ENCODE measurements at places on chromosomes 3 and 15.

DNA sequence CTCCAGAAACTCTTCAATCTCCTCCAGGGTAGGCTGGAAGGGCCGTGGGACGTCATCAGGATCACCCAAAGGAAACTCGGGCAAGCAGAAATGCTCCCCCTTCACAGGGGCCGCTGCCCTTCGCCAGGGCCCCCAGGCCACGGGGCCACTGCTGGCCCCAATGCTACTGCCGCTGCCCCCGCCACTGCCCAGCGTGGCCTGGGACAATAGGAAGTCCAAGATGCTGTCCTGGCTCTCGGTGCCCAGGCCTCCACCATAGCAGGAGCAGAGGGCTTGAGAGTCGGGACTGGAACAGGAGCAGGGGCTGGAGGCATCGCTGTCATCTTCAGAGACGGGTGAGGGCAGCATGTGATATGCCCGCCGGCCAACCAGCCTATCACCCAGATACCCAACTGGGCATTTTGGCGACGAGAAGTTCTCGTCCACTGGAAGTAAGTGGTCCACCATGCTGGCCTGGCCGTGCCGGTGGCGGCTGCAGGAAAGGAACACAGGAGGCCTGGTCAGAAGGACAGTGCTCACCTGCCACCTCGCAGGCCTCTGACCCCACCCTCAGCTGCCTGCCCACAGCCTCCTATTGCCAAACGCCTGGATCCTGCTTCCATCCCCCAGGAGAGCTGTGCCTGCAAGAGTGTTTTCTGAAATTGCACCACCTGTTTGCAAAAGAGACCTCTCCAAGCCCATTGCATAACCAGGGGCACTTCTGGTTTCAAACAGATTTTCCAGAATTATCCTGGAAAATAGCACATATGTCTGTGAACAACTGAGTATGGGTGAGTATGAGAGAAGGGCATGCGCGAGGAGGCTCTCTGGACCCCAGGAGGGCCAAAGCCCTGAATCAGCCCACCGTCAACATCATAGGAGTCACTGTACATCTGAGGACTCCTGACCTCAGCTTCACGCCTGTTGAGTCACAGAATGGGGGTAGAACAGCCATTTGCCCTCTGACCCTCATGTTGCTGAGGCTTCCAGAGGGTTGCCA is 4.4 kb downstream of the KLF15 start:
- no peak for DNase-seq

DNA sequence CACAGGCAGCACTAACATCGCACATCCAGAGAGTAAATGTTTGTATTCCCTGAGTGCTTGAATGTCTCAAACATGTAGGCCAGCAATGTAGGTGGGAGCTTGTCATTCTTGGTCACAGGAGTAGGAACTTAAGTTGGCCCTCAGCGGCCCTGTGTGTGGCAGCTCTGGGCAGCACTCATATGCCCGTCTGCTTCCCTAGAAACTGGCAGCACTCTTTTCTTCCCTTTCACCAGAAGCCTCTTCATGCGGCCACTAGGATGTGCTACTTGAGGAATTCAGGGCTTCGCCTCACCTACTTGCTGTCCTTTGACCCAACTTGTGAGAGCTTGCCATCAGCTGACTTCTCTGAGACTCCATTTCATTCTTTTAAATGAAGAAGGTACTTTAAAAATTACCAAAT is 69.5 kb downstream of the TIPARP start:
- DNase-seq: no peak

DNA sequence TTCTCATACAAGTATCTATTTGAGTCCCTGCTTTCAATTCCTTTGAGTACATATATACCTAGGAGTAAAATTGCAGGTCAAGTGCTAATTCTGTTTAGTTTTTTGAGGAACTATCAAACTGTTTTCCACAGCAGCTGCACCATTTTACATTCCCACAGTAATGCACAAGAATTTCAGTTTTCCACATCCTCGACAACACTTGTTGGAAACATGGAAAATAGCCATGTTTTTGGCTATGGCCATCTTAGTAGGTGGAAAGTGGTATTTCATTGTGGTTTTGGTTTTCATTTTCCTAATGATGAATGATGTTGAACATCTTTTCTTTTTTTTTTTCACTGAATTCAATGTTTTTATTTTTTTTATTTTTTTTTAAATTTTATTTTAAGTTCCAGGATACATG is 44.4 kb upstream of the TNFAIP8L3 start:
- no peak for DNase-seq

- DNase-seq: no peak
These were observed 6.5 kb upstream of the TBC1D23 start for GRCh38 chr3:100254168-100254777.

- DNase-seq: no peak
These were observed 78.7 kb upstream of the MME start for GRCh38 chr3:155001289-155002010.

GRCh38 chr15:58392141-58392540 is 39.6 kb upstream of the LIPC start:
- DNase-seq: no peak

DNA sequence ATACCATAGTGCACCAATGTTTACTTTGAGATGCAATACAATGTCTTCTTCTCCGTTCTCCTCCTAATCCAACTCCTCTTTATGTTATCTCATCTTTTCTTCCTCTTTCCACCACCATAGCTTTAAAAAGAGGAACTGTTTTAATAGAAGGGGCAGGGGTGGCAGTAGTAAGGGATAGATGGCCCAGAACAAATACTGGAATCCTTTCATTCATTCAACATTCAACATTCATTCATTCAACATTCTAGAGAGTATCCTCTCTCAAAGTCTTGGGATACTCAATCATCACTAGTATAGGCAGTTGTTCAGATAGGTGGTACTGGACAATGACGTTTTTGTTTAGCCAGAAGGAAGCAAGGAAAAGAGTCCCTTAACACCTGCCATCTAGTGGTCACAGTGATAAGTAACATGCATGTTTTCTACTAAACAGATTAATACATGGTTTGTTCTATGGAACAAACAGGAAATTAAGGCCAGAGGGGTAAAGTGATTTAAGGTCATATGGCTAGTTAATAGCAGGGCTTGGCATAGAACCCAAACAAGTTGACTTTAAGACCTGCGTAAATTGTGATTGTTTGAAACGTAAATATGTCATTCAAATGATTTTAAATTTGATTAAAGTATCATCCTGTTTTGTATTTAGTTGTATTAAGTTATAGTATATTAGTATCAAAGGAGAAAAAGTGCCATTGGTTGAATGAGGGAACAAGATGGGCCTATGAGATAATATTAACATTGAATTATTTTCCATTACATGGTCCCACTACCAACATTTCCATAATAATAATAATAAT is 26.9 kb upstream of the EHHADH start:
- no peak for DNase-seq

DNA sequence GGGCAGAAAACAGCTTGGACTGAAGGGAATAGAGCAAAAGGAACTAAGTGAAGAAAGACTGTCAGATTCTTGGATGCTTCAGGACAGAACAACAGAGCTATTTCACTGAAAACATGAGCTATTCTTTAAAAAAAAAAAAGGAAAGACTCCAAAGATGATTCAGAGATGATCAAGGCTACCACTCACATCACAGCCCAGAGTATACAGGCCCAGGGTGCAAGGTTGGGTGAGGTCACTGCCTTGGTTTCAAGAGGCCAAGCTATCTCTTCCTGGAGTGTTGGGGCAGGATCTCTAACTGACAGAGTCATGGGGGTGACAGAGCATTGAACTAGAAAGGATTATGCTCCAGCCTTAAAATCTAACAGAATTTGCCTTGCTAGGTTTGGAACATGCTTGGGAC is 118.1 kb downstream of the AGBL1 start:
- DNase-seq: no peak

DNA sequence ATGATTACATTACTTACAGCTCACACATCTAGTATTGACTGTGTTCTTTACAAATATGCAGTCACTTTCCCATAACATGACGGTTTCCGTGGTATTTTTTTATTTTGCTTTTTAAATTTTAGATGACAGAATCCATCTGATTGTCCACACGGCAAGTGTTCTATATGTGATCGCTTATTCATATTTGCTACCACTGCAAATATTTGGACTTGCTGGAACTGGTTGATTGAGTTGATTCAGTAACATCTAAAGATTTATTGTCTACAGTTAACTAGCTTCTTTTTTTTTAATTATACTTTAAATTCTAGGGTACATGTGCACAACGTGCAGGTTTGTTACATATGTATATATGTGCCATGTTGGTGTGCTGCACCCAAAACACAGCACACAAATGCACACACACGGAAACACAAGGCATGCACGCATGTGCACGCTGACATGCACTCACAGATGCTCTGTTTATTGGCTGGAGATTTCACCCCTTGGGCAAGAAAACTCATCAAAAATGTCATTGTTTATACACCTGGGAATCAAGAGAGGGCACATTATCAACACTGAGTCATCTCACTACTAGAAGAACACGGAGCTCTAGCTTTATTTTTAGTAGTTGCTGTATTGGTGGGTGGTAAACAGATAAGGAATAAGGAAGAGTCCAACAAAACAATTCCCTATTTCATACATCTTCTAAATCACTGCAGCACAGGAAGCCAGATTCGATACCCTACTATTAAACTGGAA is 16.4 kb downstream of the ARRDC4 start:
- no peak for DNase-seq

GRCh38 chr3:135197246-135197645 is 402.2 kb downstream of the EPHB1 start:
- DNase-seq: no peak

DNA sequence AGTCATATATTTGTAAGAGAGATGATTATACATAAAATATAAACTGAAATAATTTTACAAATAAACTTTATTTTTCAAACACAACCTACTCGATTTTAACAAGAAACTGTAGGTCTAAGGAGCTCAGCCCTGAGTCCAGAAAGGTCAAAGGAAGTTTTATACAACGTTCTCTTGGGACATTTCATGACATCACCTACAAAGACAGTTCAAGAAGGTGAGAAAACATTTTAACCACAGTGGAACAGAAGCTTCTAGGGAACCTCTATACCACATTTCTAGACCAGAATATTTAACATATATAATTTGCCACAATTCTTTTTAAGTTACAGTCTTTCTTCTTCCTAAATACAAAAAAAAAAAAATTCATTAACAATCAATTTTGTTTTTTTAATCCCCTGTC is 40.1 kb downstream of the CBLB start:
- no peak for DNase-seq

GRCh38 chr15:74604983-74605794 is 10.4 kb upstream of the CLK3 start:
- DNase-seq: no peak

DNA sequence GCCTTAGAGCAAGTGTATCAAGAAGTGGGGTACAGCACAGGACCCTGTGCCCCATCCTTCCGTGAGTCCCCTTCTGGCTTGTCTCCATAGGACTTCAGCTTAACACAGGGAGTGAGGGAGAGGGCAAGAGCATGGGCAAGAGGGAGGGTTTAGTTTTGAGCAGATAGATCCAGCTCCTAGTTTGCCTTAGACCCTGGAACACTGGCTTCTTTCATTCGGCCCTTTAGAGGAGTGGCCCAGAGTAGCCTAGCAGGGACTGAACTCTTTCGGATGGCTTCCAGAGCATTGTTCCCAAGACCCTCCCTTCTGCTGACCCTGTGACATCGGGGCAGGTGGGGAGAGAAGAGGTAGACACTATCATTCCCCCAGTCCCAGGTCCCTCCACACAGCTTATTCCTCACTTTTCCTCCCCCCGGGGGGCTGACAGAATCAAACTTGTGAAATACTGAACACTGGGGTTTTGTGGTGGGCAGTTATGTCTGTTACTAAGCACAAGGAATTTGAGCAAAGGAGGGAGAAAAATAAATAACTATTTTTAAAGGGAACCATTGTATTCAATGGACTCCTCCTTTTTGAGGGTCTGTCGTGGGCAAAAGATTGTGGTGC is 289.6 kb upstream of the C2CD4B start:
- no peak for DNase-seq

DNA sequence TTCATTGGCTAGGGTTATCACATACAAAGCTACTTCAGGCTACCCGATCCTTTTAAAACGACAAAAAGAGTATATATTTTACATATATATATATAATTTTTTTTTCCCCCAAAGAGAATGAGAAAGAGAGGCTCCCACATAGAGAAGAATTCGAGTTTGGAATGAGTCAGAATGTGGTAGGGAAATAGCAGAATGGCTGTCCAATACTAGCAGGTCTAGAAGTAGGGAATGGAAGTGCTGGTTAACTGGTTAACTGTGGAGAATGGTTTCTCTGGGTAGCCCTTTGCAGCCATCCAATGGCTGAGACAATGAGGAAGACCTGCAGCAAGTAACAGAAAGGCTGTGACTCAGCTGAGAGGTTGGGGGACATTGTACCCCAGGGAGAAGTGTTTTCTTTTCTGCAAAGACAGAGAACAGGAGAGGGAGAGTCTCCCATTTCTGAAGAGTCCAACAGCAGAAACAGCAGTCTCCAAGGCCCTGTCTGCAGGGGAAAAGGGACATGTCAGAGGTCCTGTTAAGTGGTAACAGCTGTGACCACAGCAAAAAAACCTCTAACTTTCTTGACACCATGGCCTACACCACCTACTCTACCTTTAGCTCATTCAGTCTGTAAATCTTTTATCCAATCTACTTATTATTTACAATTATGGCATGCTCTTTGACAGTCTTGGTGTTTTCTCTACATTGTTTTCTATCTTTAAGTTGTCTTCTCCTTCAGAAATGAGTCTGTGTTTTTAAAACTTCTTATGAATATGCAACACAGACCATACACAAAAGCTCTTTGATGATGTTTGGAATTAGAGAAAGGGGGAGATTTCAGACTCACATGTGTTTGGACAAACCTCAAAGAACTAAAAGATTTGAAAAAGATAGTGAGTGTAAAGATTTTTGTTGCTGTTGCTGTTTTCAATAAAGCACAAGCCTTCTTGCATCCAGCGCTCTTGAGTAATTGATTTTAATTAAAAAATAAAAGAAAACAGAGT is 116.1 kb upstream of the SLC7A14 start:
- no peak for DNase-seq
